ENCODE measurements at places on chromosomes 16 and 17.

- no peak for DNase-seq
Measured at GRCh38 chr17:31598399-31598782, 206.9 kb downstream of the RAB11FIP4 start.

DNA sequence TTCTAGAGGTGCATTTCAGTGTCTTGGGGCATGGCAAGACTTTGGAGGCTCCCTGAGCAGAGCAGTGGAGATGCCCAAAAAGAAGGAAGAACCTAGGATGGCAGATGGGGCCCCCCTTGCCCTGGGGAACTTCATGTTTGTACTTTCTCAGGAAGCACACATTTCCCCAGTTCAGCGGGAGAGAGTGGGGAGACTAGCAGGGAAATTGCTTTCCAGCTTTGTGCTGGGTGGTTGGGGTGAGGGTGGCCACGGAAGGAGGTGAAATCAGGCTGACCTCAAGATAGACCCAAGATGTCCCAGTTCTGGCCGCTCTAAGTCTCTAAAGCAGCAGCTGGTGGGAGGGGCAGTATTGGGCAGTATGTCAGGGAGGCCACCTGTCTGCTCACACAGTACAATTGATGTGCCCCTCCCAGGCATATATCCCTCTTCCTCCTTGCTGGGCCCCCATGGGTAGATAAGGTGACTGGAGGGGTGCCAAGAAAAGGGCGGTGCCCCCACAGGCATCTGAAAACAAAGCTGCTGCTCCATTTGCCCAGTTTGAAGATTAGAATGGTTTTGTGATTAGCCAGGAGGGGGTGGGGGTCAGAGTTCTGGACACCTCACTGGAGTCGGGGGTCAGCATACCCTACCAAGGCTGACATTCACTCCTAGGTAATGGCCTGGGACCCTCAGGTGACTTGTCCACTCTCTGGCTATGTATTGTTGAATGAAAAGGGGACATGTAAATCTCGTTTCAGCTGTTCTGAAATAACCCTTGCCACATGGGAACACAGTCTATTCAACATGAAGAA, 17.1 kb upstream of the NAGLU start:
- DNase-seq = peak; percentile 62

GRCh38 chr16:12304861-12305596, 328.5 kb downstream of the SNX29 start:
- DNase-seq = no peak

DNA sequence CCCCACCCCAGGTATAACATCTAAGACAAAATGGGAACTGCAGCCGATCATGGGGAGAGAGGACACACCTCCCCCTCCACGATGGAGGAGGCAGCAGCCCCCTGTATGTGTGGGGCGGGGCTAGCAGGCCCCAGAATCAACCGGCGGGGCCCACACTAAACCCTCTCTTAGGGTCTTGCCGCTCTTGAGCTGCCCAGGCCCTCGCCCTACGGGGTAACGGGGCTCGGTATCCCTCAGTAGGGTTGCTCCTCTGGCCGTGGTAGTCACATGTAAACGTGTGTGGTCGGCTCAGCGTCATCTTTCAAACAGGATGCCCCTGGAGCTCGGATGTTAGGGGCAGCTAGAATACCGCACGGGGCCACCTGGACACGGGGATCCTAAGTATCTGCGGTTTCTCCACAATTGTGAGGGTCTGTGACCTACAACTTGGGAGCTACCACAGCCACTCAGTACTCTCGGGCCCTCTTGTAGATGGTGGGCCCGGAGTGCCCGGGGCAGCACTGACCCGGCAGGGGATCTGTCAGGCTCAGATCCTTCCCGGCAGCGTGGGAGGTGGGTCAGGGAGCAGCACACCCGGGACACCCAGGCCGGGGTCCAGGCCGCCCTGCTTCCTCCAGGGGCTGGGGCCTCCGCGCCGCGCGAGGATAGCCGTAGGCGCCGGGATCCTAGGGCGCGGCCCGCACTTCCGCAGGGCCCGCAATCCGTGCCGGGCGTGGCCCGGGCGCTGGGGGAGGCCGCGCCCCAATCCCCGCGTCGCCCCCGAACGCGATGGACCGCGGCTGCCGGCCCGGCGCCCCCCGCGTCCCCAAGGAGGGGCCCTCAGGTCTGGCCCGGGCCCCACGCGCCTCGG, 781 bp downstream of the ARHGDIA start:
- DNase-seq = peak; percentile 84

DNA sequence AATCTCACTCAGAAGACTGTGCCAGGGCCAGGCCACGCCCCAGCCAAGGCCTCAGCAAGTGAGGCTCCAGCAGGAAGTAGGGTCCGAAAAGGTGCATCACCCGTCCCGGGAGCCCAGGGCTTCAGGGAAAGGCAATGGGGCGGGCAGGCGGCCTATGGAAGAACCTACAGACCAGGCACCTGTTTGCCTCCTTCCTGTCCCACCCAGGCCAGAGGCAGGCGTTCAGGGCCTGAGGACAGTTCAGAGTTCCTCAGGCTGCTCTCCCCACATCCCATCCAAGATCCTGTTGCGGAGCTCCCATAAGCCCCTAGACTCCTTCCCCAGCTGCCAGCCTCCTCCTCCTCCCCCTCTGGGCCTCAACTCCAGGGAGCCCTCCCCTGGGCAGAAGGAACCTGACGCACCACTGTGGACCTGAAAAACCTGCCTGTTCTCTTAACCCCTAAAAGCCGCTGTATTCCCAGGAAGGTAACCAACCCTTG, 2.3 kb downstream of the CLUH start:
- DNase-seq = no peak

GRCh38 chr16:62829084-62829483, 792.8 kb upstream of the CDH8 start:
- no peak for DNase-seq
